HuH-7 (cell line): ENCODE measurements at places on chromosomes 3 and 15.
A peak's percentile ranks its signal among the peaks of the same experiment; 100 is the strongest.

- no peak for DNase-seq
Measured at GRCh38 chr3:197023241-197023997, 6.2 kb downstream of the MELTF start.

DNA sequence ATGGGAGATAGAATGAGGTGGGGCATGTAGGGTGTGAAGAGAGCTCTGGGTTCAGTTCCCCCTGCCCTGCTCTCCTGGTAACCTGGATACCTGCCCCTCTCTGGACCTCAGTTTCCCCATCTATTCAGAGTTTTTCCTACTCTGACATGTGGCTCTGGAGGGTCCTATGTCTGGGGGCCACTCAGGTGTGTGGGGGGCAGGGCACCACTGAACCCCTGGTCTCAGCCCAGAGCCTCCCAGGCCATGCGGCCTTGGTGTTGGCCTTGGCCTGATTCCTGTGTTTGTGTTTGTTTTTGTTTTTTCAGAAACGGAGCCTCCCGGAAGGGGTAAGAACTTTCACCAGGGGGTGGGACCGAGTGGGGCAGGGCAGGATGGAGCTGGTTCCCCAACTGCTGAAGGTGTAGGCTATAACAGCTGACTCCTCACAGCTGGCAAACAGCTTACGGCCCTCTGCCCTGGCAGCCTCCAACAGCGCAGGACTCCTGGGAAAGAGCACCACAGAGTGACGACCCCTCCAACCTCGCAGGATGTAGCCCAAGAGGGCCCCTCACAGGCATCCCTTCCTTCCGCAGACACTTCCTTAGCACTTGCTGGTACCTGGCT lies 803 bp downstream of the ITIH3 start:
- no peak for DNase-seq

DNA sequence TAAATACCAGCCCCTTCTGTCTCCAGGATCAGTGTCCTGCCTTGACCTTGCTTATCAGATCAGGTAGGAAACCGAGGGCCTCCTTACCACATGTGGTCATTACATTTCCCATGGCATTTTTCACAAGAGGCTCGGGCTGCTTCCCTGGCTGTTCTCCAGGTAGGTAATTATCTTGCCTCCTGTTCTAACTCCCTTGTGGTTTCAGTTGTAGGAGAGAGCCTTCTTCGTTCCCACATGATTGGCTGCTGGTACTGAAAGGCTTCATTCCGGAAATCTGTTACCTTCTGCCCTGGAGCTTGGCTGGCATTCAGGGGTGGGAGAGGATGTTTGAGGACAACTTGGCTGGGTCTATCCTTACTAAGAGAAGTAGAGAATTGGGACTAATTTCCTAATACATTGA lies 46.8 kb upstream of the RORA start:
- no peak for DNase-seq

GRCh38 chr3:42906848-42907183 lies 874 bp downstream of the ZNF662 start:
- no peak for DNase-seq

DNA sequence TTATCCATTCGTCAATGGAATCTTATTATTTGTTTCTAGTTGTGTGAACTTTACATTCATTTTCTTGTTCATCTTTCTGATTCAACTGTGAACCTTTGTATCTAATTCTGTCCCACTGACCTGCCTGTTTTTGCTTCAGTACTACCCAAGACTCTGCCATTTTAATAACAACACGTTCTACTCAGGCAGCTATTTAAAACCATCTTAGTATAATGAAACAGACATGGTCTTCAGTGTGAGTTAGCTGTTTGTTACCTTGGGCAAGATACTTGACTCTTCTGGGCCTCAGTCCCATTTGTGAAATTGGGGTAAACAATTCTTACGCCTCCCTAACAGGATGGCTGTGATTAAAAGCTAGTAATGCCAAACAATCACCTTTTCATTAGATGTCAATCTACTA lies 1.6 kb downstream of the BTBD1 start:
- DNase-seq: no peak

DNA sequence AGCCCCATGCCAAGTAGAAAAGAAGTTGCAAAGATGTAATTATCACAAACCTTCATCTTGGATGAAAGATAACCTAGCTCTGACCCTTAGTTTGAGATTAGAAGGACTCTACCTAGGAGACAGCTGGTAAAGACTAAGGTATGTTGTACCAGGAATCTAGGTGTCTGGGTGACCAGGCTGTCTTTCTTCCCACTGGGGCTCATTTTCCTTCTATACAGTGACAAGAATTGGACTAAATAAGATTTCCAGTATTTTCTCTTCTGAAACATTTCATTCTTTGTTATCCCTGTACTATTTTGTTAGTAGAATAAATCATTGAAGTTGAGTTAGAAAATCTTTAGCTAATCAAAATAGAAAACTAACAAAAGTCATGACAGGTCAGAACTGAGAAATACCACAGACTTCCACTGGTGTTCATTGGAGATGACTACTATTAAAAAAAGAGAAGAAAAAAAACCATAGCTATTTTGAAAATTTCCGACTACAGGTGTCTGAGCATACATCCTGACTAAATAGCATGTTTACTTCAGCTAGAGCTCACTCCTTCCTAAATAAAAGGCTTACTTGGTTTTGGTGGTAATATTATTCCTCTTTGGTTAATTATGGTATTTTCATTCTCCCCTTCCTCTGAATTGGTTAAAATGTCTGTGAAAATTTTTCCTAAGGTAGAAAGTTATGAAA lies 10.1 kb downstream of the TGFBR2 start:
- DNase-seq: no peak

- no peak for DNase-seq
Measured at GRCh38 chr15:64013179-64014062, 32.9 kb downstream of the DAPK2 start.

- DNase-seq: peak; percentile 76
Measured at GRCh38 chr3:176814285-176814684, 383.0 kb downstream of the TBL1XR1 start.

- no peak for DNase-seq
Measured at GRCh38 chr3:66386925-66387650, 113.7 kb downstream of the LRIG1 start.

- DNase-seq: no peak
Measured at GRCh38 chr3:16335772-16336645, 71.0 kb downstream of the OXNAD1 start.

DNA sequence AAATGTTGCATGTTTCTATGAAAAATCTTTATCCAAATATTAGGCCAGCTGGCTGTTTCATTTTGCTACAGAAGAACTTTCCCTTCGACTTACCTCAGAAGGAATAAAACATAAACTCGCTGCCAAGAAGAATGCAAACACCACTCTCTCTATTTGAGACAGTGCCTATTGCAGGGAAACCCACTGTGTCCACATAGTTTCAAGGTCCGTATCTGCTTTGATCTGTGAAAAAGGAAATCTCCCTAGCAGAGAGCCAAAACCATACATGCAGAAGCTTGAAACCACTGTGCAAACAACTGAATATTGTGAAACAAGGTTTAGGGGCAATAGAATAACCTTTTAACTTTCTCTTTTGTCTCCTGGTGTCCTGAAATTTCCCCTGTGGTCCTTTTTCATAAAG lies 35.0 kb upstream of the CAPN7 start:
- peak; percentile 97 for DNase-seq
